Stimulated activated CD4-positive, alpha-beta T cell treated with anti-CD3 and anti-CD28 coated beads, Interleukin-1b, Interleukin-23, amount 100 ng/mL, for 1 hour (primary cell): ENCODE measurements at places on chromosomes 13 and 19.

DNA sequence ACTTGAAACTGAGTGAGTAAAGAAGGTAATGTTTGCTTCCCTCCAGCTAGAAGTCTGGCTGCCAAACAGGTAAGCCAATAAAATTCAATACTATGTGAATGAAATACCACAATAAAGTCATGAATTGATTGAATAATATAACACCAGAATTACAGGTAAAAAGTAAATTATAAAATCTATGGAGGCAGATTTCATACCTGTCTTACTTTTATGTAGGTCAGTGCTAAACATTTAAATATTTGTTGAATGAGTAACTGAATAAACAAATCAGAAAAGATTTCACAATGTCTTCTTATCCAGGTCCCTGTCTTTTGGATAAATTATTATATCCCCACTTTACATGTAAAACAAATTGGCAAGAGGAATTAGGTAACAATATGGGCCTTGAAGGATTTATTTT, 62.7 kb downstream of the MICU2 start:
- no peak for DNase-seq

GRCh38 chr13:111242585-111242984, 77.9 kb upstream of the TEX29 start:
- no peak for DNase-seq

DNA sequence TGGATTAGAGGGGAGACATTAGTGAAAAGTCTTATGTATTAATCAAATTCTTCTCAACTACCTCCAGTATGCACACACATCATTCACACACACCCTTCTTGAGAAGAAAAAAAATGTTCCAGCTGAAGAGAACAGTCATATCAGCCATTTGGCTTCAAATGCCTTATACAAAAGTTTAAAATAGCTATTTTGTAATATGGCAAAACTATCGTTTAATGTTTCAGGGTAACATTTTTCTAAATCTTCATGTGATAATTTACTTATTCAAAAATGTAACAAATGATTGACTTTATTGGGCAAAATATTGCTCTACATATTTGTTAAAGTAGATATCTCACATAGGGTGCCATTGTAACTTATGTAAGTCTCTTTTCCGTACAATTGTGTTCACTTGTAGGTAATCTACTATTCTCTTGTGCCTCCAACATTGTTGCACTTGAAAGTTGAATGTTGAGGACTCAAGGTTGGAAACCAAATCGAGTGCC, 13.6 kb downstream of the ZIC2 start:
- DNase-seq, result no peak

GRCh38 chr19:45815481-45816216, 541 bp upstream of the RSPH6A start:
- DNase-seq, result no peak
